ENCODE measurements at places on chromosomes 1 and 21.

GRCh38 chr1:49050041-49050440 lies 273.4 kb upstream of the BEND5 start:
- DNase-seq: no peak

GRCh38 chr1:91798241-91798648 lies 87.7 kb downstream of the TGFBR3 start:
- DNase-seq: no peak

GRCh38 chr1:110508028-110508940 lies 10.7 kb downstream of the KCNA10 start:
- DNase-seq: peak; percentile 59

DNA sequence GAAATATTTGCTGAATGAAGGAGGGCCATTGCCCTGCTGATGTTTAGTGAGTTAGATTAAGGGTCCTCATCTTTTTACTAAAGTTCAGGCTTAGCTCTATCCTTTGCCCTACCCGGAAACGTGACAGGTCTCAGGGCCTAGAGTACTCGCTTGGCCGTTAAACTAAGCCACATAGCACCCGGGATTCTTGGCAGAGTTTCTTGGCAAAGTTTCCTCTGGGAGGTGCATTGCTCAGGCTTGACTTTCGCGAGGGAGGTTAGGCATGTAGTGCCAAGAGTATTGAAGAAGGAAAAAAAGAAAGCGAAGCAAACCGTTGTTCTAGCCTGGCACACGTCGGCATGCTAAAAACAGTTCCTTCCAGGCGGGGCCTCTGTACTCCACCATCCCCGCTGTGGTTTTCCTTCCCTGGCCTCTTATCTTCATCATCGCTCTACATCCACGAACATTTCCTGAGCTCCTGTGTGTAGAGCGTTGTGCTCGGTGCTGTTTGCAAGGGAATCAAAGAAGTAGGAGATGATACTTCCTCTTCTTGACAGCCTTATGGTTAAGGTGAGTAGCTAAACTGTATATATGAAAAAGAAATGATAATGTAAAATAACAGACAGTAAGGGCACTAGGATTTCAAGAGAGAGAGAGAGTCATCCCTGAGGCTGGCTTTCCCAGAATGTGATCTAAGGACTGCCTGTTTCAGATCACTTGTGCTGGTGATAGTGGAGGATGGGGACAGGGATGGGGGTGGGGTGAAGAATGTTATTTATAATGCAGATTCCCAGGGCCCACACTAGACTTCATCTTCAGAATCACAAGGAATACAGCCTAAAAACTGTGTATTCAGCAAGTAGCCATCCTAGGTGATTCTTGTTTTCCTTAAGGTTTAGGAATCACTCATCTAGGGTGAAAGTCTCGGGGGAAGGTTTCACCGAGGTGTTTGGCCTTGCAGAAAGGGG lies 18.8 kb downstream of the RNF220 start:
- no peak for DNase-seq

Measured in right cardiac atrium (tissue), 5 donors.